Myometrial cell (primary cell): ENCODE measurements at places on chromosomes 7 and 10. TPM values are rescaled to one million over a fixed set of nuclear protein-coding genes. Genes with fewer than 3 reads are reported as not detected.

MTG1 gene
- total RNA-seq: 23.2 and 30.0 TPM in 2 replicates

ANKRD2 gene
- 0.29 TPM in 1 of 2 replicates, not detected in the other for total RNA-seq

INSIG1 gene
- 694 and 756 TPM in 2 replicates for total RNA-seq

RPEL1 gene
- total RNA-seq: under 0.01 TPM in 1 of 2 replicates, not detected in the other

AKR1C4 gene
- not detected in 2 replicates for total RNA-seq

ANXA8L1 gene
- 0.86 and 2.7 TPM in 2 replicates for total RNA-seq

CDHR3 gene
- 3.7 and 4.0 TPM in 2 replicates for total RNA-seq

SMO gene
- 9.5 and 9.7 TPM in 2 replicates for total RNA-seq

FOXP2 gene
- total RNA-seq: under 0.01 and 0.53 TPM in 2 replicates

MRLN gene
- not detected in 2 replicates for total RNA-seq

CREM gene
- 40.6 and 45.0 TPM in 2 replicates for total RNA-seq

ABCB4 gene
- total RNA-seq: 0.29 TPM in 1 of 2 replicates, not detected in the other

STK31 gene
- not detected in 2 replicates for total RNA-seq

INMT gene
- 4.9 and 6.6 TPM in 2 replicates for total RNA-seq

OPALIN gene
- not detected in 2 replicates for total RNA-seq
